ENCODE measurements at places on chromosomes 12 and 14.

GRCh38 chr12:10661338-10661737 lies 12.5 kb downstream of the STYK1 start:
- no peak for DNase-seq

DNA sequence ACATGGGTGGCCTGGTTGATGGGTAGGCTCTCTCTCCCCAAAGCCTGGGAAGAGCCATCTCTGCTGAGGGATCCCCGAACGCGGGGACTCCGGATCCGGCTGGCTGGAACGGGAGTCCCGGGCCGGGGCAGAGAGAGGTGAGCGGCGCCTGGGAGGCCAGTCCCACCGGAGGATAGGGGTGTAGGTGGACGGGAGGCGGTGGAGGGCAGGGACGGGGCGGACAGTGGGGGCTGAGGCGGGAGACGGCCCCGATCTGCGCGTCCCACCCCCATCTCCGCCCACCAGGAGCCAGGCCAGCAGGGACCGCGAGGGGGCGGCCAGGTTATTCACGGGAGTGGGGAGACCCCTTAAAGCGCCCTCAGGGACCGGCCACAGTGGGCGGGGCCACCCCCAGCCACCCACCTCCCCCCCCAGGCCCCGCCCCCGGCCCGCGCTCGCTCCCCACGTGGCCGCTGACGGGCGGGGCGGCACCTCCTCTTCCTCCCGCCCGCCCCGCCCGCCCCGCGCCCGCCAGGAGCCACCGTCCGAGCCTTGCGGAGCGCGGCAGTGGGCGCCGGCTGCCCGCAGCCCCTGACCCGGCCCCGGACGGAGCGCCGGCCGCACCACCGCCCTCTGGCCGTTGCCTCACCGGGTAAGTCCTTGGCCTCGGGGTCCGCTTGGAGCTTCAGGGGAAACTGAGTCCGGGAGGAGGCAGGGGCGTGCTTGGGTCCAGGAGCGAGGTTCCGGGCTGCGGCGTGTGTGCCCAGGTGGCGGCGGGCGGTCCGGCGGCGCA lies at the start of gene INF2:
INF2 (plus strand) TSS at position 510 of the 772 bp plus-strand sequence. CDS start 11,748 bp downstream, outside the sequence.
- DNase-seq = no peak

GRCh38 chr12:40980427-40980961 lies 207.6 kb upstream of the PDZRN4 start:
- DNase-seq = no peak

DNA sequence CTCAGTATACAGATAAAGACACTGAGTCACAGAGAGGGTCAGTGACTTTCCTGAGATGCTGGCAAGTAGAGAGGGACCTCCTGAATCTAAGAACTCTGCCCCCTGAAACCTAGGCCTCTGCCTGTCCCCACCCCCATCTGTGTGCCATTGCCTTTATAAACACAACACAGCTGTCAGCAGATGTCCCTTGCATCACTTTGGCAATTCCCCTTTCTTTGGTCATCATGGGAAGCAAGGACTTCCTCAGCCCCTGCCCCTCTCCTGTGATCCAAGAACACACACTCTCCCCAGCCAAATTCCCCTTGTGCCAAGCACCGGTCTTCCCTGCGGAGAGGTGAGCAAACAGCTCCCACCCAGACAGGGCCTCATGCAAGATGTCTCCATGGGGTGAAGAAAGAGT lies 8.3 kb downstream of the TSPAN11 start:
- DNase-seq = no peak

All from neural crest cell (in vitro differentiated cells).